H4 (cell line): ENCODE measurements at places on chromosomes 5 and 9.

DNA sequence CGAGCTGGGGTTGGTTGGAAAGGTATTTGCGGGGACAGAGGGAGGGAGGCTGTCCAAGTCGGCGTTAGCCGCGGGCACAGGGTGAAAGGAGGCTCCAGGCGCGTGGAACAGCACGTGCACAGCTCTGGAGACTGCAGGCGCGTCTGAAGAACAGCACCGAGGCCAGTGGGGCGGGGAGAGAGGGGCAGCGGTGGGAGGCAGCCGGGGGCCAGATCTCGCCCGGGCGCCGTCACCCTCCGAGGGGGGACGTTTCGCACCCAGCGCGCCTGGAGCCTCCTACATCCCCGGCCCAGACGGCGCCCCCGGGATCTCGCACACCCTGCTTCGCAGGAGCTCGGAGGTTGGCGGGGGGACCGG, 79.6 kb downstream of the NTNG2 start:
- DNase-seq, result no peak

DNA sequence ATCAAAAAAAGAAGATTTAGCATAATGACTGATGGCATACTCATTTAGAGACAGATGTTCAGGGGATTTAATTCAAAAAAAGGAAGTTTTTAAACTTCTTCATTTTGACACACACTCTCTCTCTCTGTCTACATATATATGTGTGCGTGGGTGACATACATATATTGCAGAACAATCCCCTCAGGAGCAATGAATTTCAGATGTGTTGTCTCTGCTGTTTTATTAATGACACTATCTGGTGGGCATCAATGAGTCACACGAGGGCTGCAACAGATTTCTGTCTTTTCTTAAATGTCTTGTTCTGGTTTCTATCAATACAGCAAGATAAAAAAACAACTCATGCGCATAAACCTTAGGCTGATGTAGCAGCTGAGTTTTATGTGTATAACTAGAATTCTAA, 123.5 kb upstream of the SLCO6A1 start:
- no peak for DNase-seq

- no peak for DNase-seq
Observed at GRCh38 chr5:108728566-108729241, 19.0 kb upstream of the FER start.

- no peak for DNase-seq
Observed at GRCh38 chr5:180006141-180006540, 65.4 kb downstream of the RNF130 start.

- no peak for DNase-seq
Observed at GRCh38 chr5:69368458-69369339, 621 bp downstream of the AK6 start.

GRCh38 chr5:143717400-143717799, 94.6 kb upstream of the HMHB1 start:
- DNase-seq, result peak; percentile 28

GRCh38 chr5:55219770-55220169, 7.3 kb downstream of the MCIDAS start:
- DNase-seq, result no peak

GRCh38 chr9:132995879-132996278, 17.4 kb downstream of the GFI1B start:
- DNase-seq, result no peak

GRCh38 chr9:137487454-137488326, 28.6 kb upstream of the NSMF start:
- no peak for DNase-seq

DNA sequence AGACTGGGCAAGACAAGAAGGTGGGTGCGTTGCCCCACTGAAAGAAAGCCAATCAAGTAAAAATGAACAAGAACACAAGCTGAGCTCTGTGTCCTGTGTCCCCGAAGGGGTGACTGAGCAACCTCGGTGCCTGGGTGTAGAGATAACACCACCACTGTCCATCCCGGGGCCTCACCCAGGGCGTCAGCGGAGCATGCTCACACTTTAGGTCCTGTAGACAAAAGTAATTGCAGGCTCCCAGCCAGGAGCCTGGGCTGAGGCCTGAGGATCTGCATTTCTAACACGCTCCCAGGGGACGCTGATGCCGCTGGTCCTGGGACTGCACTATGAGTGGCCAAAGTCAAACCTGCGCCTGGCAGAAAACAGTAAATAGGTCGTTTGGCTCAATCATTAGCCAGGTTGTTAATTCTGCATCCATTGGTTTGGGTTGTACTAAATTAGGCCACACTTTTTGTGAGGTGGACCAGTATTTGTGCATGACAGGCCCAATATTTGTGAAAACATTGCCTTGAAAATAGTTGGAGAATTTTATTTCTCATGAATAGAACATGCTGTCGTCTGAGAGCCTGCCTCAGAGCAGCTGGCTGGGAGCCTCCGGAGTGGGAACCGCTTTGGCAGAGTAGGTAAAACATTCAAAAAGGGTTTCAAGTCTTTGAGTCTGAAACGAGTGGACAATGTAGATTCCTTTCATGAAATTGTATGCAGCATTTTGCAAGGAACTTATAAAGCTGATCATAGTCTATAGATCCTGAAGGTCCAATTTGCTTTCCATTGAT, 38.3 kb downstream of the ANKRD33B start:
- no peak for DNase-seq

GRCh38 chr5:89181546-89181945, 298.6 kb upstream of the MEF2C start:
- no peak for DNase-seq

DNA sequence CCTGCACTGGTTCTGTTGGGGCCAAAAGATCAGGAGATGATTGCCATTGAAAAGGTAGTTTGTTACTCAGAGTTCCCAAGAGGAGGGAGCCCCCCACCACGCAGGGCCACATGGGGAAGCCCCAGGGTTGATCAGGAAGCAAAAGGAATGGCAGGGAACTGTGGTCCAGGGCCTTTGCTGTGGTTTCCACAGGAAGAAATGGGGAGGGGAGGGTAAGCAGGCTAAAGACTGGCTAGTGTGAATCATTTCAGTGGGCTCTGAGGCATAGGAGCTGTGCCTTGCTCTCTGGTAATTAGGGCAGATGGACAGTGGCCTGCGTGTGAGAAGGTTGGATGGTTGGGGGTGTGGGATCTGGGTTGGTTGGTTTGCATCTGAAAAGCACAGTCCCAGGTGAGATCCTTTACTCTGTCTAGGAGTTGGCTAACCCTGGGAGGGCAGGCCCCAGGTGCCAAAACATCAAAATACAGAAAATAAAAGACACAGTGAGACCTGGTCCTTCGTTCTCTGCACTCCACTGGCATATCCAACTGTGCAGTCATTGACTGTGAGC, 66.1 kb downstream of the PTPDC1 start:
- DNase-seq, result no peak

DNA sequence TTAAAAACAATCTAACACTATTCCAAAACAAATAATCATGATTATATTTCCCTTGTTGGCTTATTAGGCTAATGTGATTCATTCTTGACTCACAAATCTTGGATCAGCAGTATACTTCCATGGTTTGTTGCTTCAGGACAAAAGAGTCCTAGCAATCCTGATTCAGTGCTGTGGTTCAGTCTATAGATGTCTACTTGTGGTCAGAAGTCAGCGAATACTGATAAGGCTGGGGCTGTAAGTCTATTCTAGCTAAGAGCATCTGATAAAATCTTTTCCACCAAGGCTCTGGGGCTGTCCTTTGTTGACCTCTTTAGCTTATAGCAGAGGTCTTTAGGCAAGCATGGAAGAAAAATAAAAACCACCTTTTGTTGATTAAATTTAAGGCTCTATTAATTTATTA, 4.4 kb upstream of the SMIM3 start:
- peak; percentile 64 for DNase-seq

DNA sequence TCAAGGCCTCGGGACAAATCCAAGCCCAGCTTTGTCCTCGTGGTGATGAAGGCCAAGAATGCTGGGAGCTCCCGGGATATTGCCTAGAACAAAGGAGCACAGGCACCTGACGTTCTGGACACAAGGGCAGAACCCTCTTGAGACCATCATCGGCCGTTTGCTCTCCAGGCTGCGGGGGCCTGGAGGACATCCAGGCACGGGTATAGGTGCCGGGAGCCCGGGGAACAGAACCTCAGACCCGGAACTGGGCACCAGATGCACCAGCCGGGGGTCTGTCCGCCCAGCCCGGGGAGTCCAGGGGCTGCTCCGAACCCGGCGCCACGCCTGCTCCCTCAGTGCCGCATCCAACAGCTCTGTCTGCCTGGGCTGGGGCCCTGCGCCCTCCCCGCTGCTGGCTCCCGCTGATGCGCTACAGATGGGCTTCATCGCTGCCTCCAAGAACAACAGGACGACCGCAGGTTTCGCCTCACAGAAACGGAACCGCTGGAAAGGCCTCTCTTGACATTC, 88.0 kb downstream of the ADAMTS2 start:
- DNase-seq, result no peak

GRCh38 chr5:172556262-172556661, 84.8 kb upstream of the NEURL1B start:
- DNase-seq, result peak; percentile 21

DNA sequence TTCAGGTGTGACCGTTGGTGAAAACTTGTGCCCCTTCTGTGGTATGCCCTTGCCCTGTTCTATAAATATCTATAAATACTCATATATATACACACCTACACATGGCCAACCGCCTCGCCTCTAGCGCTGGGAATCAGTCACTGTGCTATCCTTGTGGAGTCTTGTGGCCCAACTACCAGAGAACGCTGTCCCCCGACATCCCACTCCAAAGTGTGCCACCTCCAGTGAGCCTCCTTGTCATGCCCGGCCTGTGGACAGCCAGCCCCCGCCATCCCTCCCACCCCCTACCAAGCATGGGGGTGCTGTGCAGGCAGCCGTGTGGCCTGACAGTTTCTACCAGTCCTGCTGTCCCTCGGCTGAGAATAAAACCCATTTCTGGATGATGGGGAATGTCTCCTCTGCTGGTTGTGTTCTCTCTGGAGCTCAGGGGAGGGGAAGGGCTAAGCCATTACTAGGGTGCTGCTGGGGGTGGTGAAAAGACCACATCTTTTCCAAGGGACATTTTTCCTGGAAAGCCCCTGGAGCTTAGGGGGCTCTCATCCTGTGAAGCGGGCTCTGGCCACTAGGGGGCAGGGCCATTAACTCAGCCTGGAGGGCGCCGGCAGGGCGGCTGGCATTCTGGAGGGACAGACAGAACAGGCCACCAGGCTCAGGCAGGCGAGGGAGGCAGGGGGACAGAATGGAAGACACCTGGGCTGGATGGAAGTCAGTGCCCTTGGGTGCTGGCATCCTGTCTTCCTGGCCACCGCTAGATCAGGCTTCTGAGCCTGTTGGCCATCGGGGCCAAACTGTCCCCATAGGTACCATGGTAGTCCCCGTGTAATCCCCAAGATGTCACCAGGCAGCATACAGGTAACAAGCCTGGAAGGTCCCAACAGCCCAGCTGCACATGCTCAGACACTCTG, 20.7 kb downstream of the GOLGA2 start:
- DNase-seq, result peak; percentile 29

DNA sequence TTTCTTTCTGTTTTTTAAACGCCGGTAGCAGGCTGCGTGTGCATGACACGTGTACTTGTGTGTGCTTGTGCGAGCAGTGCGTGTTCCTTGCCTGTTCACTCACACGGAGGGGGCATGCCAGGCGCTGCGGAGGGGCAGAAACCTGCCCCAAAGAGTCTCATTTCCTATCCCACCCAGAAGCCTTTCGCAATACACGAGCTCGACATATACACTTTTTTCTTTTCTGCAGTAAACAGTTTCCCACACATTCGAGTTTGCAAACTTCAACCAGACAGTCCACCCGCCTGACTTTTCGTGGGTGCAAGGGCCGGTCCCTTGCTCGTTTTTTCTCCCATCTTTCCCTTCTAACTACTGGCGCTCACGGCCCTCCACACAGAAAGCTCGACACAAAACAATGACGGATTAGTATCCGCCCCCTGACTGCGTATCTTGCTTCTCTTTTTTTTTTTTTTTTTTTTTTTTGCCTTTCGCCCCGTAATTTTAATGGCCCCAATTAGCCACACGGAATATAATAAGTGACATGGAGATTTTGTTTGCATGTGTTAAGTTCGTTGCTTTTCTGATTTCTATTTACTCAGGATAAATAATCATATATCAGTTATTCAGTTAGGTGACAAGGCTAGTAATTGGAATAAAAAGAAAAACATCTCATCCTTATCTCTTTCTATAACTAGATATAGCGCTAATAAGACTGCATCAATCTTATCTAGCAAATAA, 5.3 kb upstream of the OTP start:
- DNase-seq, result no peak

GRCh38 chr5:117207088-117207668, 632.6 kb upstream of the SEMA6A start:
- no peak for DNase-seq

DNA sequence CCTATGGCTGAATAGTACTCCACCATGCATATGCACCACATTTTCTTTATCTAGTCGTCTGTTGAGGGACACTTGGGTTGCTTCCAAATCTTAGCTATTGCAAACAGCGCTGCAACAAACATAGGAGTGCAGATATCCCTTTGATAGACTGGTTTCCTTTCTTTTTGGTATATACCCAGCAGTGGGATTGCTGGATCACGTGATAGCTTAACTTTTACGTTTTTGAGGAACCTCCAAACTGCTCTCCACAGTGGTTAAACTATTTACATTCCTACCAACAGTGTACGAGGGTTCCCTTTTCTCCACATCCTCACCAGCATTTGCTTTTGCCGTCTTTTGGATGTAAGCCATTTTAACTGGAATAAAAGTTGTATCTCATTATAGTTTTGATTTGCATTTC, 142.6 kb downstream of the TARS1 start:
- no peak for DNase-seq

DNA sequence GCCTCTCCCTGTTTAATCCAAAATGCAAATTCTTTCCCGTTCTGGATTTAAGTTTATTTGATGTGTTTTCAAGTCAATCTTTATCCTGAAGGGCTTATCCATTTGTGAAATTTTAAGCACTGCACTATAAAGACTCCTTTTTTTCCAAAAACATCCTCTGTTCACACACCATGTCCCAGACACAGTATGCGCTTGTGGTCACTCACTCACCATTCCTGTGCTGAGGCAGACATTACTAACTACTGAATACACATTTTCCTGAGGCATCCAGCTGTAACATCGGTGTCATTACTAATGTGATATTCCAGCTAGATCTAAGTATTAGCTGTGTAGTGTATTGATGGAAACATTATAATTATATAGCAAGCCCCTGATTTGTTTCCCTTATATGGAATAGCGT, 298.4 kb downstream of the KCTD16 start:
- no peak for DNase-seq

GRCh38 chr9:95224376-95225019, 93.0 kb downstream of the FANCC start:
- no peak for DNase-seq

GRCh38 chr9:107358986-107359385, 75.9 kb downstream of the RAD23B start:
- DNase-seq, result no peak

- no peak for DNase-seq
Observed at GRCh38 chr9:136093995-136094881, 851 bp downstream of the NACC2 start.

DNA sequence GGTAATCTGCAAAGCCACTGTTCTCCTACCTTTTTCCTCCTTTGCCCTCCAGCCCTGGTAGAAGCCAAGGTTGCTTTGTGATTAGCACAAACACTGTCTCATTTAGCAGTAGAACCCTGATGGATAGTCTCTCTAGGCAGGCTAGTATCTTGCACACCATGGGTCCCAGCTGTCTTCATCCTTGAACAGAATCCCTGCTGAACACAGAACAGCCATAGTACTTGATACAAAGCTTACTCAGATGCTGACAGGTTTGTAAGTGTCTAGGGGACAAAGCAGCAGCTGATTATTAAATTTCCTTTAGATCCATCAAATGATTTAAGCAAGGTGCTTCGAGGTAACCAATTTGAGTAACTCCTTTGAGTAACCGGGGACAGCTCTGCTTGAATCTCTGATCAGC, 163.7 kb upstream of the PPP1R2B start:
- DNase-seq, result no peak
